ENCODE measurements at places on chromosomes 3 and 15.

DNA sequence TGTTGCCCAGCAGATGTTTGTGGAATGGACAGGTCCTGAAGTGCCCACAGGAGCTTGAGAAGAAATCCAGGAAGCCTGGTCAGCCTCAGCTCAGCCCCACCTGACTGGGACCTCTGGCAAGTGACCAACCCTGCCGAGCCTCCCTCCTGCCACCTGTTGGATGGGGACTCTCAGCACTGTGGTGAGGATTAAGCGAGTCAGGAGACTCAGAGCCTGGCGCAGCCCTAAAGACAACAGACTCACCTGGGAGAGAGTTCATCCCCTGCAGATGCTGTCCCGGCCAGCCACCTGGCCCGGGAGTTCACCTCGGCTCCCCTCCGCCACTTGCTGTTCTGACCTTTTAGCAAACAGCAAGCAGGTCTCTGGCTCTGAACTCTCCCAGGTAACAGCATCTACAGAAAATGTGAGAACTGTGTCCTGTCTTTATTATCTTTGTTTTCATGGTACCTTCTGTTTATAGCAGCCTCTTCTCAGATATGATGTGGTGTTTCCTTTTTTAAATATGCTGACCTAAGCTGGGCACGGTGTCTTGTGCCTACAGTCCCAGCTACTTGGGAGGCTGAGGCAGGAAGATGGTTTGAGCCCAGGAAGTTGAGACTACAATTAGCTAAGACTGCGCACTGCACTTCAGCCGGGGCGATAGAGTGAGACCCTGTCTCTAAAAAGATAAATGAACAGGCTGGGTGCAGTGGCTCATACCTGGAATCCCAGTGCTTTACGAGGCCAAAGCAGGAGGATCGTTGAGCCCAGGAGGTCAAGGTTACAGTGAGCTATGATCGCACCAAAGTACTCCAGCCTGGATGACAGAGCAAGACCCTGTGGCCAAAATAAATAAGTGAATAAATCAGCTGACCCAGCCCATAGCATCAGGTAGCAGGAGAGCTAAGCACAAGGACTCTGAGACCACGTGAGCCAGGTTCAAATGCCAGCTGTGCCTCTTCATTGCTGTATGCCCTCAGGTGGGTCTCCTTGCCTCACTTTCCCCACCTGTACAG is 32.4 kb upstream of the SLC6A6 start:
- no peak for DNase-seq

DNA sequence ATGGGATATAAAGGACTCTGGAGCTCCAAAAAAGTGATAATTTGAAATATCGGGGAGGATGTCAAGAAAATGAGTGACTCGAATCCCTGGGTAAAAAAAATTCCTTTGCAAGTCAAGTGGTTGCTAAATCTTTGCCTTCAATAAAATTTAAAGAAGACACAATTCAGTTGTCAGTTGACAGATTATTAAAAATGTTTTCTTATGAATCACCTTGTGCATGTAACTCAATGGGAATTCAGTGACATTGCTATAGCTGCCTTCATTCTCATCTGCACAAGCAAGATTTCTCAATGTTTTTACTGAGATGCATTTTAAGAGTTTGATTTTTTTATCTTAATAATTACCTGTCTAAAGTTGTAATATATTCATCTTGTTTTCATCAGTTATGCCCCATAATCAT is 264.0 kb upstream of the IL12A start:
- DNase-seq, result no peak

- no peak for DNase-seq
These were observed 134.8 kb downstream of the CHDH start for GRCh38 chr3:53711387-53711786.

- no peak for DNase-seq
These were observed 39.3 kb upstream of the PTPRG start for GRCh38 chr3:61522060-61522459.

- DNase-seq, result no peak
These were observed 193.4 kb upstream of the SEMA6D start for GRCh38 chr15:47523681-47524475.

- no peak for DNase-seq
These were observed 27.8 kb downstream of the WNT7A start for GRCh38 chr3:13851997-13852637.

- DNase-seq, result no peak
These were observed 42.4 kb upstream of the VPS8 start for GRCh38 chr3:184769382-184770170.

- no peak for DNase-seq
These were observed 36.0 kb downstream of the TIGIT start for GRCh38 chr3:114329823-114330222.

DNA sequence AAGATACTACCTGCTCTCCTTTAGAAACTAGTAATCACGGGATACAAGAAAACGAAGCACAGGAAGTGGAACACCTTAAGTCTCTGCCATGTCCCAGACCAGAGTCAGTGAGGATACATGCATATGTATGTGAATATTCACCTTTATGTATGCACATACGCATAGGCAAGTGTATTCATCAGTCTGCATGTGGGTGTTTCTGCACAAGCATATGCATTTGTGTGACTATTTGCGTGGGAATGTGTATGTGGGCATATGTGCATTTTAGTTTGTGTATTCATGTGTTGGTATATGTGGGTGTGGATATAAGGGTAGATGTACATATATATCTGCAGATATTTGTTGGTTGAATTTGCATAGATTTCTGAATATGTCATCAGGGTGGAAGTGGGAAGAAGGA is 889.7 kb downstream of the AGBL1 start:
- no peak for DNase-seq

- DNase-seq, result no peak
These were observed 31.0 kb upstream of the FAM3D start for GRCh38 chr3:58697561-58697960.

DNA sequence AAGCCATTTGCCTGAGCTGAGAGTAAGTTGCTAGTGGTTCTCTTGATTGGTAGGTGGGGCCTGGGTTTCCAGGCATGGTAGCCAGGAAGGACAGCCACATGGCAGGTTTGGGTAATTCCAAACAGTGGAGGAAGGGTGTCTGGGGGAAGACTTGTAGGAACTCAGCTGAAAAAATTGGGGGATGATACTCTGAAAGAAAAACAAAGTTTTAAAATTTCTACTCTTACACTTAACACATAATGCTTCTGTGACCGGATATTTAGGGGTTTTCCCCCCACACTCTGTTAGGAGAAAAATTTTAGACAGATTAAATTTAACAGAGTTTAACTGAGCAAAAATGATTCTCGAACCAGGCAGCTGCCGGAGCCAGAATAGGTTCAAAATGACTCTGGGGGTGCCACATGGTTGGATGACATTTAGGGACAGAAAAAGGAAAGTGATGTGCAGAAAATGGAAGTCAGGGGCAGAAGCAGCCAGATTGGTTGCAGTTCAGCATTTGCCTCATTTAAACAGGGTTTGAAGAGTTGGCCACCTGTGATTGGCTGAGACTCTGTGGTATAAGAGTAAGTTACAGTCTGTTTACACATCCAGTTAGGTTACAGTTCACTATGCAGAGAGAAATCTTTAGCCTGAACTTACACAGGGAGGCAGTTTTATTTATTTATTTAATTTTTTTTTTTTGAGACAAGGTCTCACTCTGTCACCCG is 8.1 kb downstream of the B2M start:
- peak; percentile 75 for DNase-seq

- no peak for DNase-seq
These were observed 15.8 kb downstream of the ARHGEF26 start for GRCh38 chr3:154137036-154137435.

DNA sequence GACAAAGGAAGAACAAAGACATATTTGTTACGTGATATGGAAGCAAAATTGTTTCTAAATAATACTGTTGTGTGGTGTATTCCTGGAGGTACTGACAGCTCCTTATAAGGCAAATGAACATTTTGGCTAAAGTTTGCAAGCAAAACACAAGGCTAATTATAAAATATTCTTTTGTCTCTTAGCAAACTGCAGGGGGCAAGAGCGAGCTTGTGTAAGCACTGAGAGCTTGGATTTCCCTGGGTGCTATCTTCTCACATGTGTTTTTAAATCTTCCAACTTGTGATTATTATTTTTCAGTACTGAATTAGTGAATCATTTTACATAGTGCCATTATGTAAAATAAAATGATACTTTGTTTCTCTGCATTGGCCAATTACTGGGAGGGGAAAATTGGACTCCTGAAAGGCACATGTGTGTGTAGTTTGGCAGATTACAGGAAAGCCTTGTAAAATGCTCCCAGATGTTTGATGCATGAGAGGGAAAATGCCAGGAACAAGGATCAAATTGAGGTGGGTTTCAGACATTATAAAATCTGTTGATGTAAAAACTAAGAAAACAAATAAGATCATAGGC is 611.5 kb downstream of the AGBL1 start:
- peak; percentile 11 for DNase-seq

- DNase-seq, result no peak
These were observed 58.9 kb downstream of the MECOM start for GRCh38 chr3:169604568-169604967.

DNA sequence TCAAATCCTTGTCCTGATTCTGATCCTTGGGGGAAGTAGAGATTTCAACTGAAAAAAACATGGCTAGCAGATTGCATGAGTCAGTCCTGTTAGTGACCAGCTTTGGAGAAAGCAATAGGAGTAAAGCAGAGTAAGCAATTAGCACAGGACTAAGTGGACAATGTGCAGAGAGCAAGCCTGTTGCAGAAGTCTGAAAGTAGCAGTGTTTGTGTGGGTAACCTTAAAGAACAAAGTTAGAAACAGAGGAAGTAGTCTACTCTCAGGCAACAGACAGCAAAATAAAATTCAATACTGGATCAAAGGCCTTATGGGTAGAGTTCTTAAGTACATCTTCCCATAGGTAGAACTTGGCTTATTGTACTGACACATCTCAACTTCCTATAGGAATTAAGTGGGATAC is 916.8 kb downstream of the CADM2 start:
- DNase-seq, result no peak

DNA sequence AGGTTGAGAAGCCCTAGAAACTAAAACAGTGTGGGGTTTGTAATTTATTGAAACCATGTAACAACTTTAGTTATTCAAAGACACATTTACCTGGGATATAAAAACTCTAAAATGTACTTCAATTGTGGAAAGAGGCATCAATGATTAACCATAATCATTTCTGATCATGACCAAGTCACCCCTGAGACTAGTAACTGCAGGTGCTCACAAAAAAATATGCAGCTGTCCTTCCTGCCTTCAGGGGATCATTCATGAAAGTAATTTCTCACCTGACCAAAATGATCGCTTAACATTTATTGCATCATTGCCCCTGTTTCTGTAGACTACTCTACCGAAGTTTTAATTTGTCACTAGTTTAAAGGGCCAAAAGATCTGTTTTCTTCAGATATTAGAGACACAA is 9.0 kb downstream of the ACP3 start:
- no peak for DNase-seq

GRCh38 chr3:68004091-68004490 is 349.7 kb upstream of the SUCLG2 start:
- DNase-seq, result no peak

DNA sequence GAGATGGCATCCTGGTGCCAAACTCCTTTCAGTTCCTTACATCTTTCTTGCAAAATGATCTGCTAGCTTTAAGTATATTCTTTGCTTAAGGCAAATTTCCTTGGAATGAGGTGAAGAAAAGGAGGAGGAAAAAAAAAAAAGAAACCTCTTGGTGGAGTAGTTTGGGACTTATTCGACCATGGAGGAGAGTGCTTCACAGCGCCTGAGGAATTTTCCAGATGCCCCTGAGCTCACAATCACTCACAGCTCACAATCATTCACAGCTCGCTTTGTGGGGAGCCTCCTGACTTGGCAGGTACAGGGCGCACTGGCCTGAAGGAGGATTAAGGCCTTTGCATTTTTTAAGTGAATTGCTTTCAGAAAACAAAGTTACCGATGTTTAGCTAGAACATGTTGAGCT is 53.9 kb downstream of the BOC start:
- DNase-seq, result no peak

DNA sequence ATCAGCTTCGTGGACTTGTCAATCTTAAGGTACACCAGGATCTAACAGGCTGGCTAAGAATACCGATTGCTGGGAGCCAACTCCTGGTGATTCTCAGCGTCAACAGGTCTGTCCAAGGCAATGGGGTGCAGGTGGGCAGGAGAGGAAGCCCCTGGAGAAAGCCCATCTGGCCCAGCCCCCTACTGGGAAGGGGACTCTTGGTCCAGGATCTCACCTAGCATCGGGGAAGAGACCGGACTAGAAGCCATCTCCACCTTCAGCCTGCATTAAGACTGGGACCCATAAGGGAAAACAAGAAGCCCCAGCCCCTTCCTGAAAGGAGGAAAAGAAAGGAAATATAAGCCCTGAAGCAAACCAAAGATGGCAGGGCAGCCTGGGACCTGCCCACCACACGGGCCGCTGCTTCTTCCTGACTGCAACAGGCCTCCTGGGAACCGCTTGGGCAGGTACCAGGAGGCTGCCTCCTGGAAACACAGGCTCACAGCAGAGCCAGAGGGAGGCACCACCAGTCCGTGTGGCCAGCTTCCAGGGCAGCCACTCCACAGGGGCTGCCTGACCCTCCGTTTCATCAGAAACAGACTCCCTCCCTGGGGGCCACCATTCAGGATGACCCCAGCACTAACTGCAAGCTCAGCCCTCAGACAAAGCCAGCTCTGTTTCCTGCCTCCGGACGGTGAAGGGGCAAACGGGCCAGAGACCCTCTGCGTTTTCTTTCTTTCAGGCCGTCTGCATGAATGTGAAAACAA is 100.2 kb downstream of the LRIG1 start:
- DNase-seq, result no peak

GRCh38 chr15:36936613-36937012 is 163.7 kb downstream of the MEIS2 start:
- no peak for DNase-seq

All from Jurkat, Clone E6-1 (cell line).